Caudate nucleus (tissue), 63 donors: ENCODE measurements at places on chromosomes 2 and 18.

DNA sequence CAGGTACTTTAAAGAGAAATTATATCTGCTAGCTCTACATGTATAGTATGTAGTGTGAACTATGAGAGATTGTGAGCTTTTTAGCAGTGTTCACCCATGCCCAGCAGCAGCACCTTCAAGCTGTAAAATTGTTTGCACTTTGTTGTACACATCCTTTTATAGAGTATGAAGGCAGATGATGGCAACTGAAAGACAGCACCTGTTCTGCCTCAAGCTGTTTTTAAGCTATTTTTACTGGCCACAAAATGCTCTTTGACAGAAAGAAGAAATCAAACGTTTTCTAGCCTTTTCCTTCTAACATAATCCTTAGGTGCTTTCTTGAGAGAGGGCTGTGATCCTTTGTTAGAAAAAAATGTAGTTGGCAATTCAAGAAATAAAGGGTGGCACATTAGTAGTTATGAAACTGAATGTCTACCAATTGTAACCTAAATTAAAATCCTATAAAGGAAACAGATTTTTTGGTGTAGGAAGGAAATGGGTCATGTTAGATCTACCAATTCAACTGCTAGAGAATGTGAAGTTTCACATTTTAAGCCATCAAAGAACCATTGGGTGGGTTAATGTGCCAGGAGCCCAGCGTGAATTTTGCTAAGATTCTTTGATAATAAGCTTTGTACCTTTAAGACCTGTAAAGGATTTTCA is 59.5 kb downstream of the R3HDM1 start:
- DNase-seq: no peak

DNA sequence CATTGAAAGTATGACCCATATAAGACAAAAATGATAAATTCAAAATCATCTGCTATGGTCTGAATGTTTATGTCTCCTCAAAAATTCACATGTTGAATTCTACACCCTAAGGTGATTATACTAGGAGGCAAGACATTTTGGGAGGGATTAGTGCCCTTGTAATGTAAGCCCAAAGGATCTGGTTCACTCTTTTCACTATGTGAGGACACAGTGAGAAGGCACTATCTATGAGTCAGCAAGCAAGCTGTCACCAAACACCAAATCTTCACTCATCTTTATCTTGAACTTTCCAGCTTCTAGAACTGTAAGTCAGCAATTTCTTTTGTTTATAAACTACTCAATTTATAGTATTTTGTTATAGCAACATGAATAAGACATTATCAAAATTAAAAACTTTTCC is 284.7 kb upstream of the ZC3H15 start:
- DNase-seq: no peak

DNA sequence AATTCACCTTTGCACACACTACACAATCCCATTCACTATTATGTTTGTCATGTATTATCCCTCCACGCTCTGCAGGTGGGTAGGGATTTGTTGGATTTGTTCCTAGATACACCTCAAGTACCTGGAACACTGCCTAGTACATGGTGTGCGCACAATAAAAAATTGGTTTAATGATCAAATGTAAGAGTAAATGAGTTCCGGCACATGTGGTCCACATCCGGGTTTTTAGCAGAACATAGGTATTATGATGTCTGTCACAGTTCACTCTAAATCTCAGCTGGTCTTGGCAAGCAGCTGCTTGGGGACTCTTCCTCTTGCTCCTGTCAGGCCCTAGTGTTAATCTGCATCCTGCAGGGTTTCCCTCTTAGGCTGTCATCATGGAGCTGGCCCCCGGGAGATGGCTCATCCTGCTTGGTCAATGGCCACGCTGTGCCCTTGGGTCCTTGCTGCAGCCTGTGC is 21.8 kb upstream of the IL1R1 start:
- DNase-seq: no peak

- no peak for DNase-seq
Observed at GRCh38 chr18:55509631-55510324, 78.2 kb downstream of the TCF4 start.
